ENCODE measurements at places on chromosomes 12 and 14.

DNA sequence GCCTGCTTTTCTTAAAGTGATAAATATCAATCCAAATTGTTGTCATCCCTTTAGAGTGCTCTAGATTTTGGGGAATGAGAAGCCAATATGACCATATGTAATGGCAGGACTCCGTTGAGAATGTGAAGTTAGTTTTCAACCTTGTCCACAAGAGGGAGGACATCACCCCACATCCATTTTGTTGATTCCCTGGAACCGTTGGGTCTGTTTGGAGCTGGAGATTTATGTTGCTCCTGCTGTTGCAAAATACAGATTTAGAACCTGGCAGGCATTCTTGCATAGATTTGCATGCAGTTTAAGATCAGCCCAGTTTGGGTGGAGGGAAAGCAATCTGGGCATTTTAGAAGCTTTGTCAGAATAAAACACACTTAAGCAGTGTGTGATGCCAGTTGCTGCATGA, 620.1 kb downstream of the NRXN3 start:
- DNase-seq = no peak
- H3K4me1 ChIP-seq = no peaks in the 10 kb centered on the region
- no peaks in the 10 kb centered on the region for H3K36me3 ChIP-seq
- no peaks in the 10 kb centered on the region for H3K27me3 ChIP-seq
- no peak overlapping the region for H3K27ac ChIP-seq

GRCh38 chr12:25458047-25458552, 95.0 kb downstream of the LMNTD1 start:
- H3K36me3 ChIP-seq = no peaks in the 10 kb centered on the region
- H3K27ac ChIP-seq = no peak overlapping the region
- no peaks in the 10 kb centered on the region for H3K4me1 ChIP-seq

DNA sequence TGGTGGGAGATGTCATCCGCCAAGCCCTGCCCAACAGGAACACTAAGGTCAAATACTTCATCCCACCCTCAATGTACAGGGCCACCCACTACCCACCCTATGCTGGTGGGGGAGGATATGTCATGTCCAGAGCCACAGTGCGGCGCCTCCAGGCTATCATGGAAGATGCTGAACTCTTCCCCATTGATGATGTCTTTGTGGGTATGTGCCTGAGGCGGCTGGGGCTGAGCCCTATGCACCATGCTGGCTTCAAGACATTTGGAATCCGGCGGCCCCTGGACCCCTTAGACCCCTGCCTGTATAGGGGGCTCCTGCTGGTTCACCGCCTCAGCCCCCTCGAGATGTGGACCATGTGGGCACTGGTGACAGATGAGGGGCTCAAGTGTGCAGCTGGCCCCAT, 3.5 kb downstream of the B3GNT4 start:
- H3K27ac ChIP-seq = no peak overlapping the region
- no peak for DNase-seq
- H3K36me3 ChIP-seq = peaks cover 26% of the 10 kb centered on the region
- peaks cover 17% of the 10 kb centered on the region for H3K27me3 ChIP-seq
- H3K4me1 ChIP-seq = peaks cover 15% of the 10 kb centered on the region
- no peak overlapping the region for H3K4me3 ChIP-seq

- H3K4me3 ChIP-seq = no peak overlapping the region
- peak overlapping the region; percentile 97 for H3K27ac ChIP-seq
- H3K36me3 ChIP-seq = peaks cover 73% of the 10 kb centered on the region
- no peak for DNase-seq
- H3K4me1 ChIP-seq = peaks cover 79% of the 10 kb centered on the region
These were observed 11.9 kb downstream of the GPR68 start for GRCh38 chr14:91232603-91233002.

DNA sequence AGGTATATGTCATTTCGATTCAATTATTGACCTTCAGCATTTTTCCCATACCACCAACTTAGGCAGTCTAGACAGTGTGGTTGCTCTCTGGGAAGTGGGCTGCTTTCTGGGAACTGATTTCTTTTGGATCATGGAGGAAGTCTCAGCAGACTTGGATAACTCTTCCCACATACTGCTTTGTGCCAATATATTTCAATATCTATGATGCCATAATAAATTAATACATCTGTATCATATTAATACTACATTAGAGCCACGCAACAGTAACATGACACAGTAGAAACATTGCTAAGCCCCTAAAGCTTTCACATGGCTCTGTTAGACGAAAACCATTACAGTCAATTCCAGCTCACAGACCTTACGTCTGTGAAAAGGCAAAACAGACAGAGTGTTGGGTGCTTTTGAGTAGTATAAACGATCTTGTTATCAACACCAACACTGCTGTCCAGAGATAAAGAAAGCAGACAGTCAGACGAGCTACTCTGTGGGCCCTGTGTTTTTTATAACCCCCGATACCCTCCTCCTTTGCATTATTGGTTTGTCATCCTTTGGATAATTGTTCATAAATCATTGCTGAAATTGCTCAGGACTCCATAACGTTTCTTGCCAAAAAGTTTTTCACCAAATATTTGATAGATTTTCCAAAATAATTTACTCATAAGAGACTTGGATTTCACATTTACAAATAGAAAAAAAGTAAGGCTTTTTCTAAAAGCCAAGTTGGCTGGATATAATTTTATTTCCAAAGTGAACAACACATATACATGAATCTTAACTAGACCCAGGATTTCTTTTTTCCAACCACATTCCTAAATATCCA, 439.7 kb downstream of the ADAMTS20 start:
- no peak overlapping the region for H3K4me3 ChIP-seq
- H3K36me3 ChIP-seq = no peaks in the 10 kb centered on the region
- no peaks in the 10 kb centered on the region for H3K4me1 ChIP-seq
- no peak for DNase-seq
- no peak overlapping the region for H3K27ac ChIP-seq

DNA sequence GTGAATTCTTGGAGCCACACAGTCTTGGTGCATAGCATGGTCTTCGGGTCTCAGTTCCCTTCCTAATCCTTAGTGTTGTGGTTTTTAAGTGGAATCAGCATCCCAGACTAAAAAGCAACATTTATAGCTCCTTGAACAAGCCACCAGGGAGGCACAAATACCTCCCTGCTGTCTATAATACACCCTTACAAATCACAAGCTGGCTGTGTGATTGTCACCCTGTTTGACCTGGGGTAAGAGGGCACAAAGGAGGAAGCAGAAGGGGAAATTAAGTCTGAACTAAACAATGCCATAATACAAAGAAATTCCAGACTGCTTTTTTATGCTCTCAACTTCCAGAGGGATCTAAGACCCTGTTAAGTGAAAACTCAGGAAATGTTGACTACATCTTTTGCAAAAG, 7.7 kb upstream of the MMP19 start:
- H3K4me3 ChIP-seq = no peak overlapping the region
- H3K27me3 ChIP-seq = peaks cover 5% of the 10 kb centered on the region
- peaks cover 10% of the 10 kb centered on the region for H3K4me1 ChIP-seq
- H3K36me3 ChIP-seq = no peaks in the 10 kb centered on the region
- DNase-seq = no peak
- H3K27ac ChIP-seq = no peak overlapping the region

- H3K4me3 ChIP-seq = no peak overlapping the region
- H3K27me3 ChIP-seq = peaks cover 28% of the 10 kb centered on the region
These were observed 44.1 kb downstream of the LRTM2 start for GRCh38 chr12:1864456-1864855.

GRCh38 chr12:30696103-30696408, 387 bp upstream of the IPO8 start:
- H3K4me3 ChIP-seq = peak overlapping the region; percentile 92
- peak overlapping the region; percentile 91 for H3K27ac ChIP-seq
- peaks cover 29% of the 10 kb centered on the region for H3K4me1 ChIP-seq
- DNase-seq = no peak
- H3K27me3 ChIP-seq = peaks cover 12% of the 10 kb centered on the region

GRCh38 chr12:88472248-88472647, 108.0 kb downstream of the KITLG start:
- H3K4me3 ChIP-seq = no peak overlapping the region
- H3K27ac ChIP-seq = no peak overlapping the region
- H3K4me1 ChIP-seq = no peaks in the 10 kb centered on the region
- H3K27me3 ChIP-seq = no peaks in the 10 kb centered on the region
- no peaks in the 10 kb centered on the region for H3K36me3 ChIP-seq

DNA sequence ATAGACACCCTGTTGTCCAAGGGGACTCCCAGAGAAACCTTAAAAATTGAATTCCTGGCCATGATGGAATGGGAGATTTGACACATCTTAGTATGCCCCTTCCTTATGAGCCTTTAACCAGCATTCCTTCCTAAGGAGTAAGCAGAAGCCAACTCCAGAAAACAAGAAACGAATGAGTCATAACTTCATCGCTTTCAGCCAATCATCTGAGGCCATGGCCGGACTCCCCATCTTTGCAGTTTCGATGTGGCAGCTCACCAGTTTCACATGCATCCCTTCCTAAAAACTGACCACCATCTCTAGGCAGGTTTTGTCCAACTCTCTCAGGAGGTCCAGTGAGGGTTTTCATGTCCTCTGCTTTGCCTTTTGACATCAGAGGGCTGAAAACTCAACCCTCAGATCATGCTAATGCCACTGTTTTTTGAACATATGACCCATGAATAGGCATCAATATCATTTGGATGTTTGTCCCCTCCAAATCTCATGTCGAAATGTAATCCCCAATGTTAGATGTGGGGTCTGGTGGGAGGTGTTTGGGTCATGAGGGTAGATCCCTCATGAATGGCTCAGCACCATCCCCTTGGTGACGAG, 19.9 kb downstream of the DAAM1 start:
- peaks cover 6% of the 10 kb centered on the region for H3K4me1 ChIP-seq
- no peak overlapping the region for H3K4me3 ChIP-seq
- no peak overlapping the region for H3K27ac ChIP-seq
- no peak for DNase-seq
- H3K27me3 ChIP-seq = no peaks in the 10 kb centered on the region

- H3K27me3 ChIP-seq = no peaks in the 10 kb centered on the region
- H3K4me1 ChIP-seq = peaks cover 80% of the 10 kb centered on the region
- H3K36me3 ChIP-seq = peaks cover 68% of the 10 kb centered on the region
- peak within 1 kb of the TSS; percentile 83 for H3K4me3 ChIP-seq
These were observed at the start of gene ITGB7 for GRCh38 chr12:53207042-53207441. Gene ITGB7, minus strand, starts transcription at chr12:53207251. Its CDS starts 6,808 bp downstream, at chr12:53200443.

DNA sequence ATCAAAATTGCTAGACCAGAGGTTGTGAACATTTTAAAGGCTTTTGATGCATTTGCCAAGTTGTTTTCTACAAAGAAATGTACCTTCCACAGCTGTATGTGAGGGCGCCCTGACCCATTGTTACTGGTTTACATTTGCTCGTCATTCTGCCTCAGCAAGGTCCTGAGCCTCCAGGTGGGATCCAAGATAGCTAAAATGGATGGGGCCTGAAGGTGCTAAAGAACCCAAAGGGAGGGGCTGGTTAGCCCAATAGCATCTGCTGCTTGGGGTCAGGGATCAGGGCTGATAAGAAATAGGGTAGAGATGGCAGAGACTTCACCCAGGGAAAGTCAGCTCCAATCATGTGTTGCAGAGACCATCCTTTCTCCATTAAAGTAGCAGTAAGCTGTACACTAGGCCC, 43.1 kb downstream of the GALNT16 start:
- no peaks in the 10 kb centered on the region for H3K4me1 ChIP-seq
- no peak for DNase-seq
- H3K27me3 ChIP-seq = peaks cover 45% of the 10 kb centered on the region
- no peak overlapping the region for H3K27ac ChIP-seq

GRCh38 chr12:110424237-110424636, 20.7 kb upstream of the ANAPC7 start:
- H3K4me1 ChIP-seq = no peaks in the 10 kb centered on the region
- peaks cover 25% of the 10 kb centered on the region for H3K27me3 ChIP-seq
- DNase-seq = no peak
- no peak overlapping the region for H3K4me3 ChIP-seq

GRCh38 chr12:14691560-14691959, 4.8 kb downstream of the GUCY2C start:
- H3K4me3 ChIP-seq = no peak overlapping the region
- no peak overlapping the region for H3K27ac ChIP-seq
- H3K36me3 ChIP-seq = no peaks in the 10 kb centered on the region
- no peaks in the 10 kb centered on the region for H3K4me1 ChIP-seq

- no peak overlapping the region for H3K4me3 ChIP-seq
- H3K36me3 ChIP-seq = no peaks in the 10 kb centered on the region
- H3K27ac ChIP-seq = no peak overlapping the region
- no peak for DNase-seq
- H3K27me3 ChIP-seq = no peaks in the 10 kb centered on the region
- no peaks in the 10 kb centered on the region for H3K4me1 ChIP-seq
These were observed 125.9 kb downstream of the ACSS3 start for GRCh38 chr12:81203671-81204204.

DNA sequence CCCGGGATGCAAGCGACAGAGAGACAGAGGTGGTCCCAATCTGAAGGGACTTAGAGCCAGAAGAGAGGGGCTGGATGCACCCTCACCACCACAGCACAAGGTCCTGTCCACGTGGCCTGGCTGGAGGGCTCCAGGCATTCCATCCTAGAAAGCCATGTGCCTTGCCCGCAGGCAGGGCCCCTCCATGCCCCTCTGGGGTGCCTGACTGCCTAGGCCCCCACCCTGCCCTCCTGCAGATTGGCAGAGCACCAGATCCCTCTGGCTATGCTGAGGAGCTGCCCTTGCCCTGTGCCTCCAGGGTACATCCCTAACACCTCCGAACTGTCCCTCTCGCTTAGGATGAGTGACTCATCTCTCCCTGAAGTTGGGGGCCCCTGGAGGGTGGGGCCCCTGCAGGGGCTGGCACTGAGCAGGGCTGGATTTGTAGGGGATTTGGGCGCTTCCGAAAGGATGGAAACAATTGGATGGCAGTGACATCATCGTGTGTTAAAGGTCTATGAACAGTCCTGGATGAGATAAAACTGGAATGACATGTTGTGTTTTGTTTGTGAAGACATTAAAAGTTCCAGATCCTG, 50.9 kb downstream of the CHGA start:
- H3K4me1 ChIP-seq = no peaks in the 10 kb centered on the region
- H3K27me3 ChIP-seq = no peaks in the 10 kb centered on the region
- no peak overlapping the region for H3K27ac ChIP-seq
- peaks cover 60% of the 10 kb centered on the region for H3K36me3 ChIP-seq

- peaks cover 67% of the 10 kb centered on the region for H3K27me3 ChIP-seq
- no peaks in the 10 kb centered on the region for H3K36me3 ChIP-seq
- peak; percentile 68 for DNase-seq
- peaks cover 8% of the 10 kb centered on the region for H3K4me1 ChIP-seq
- no peak overlapping the region for H3K27ac ChIP-seq
These were observed 1.2 kb downstream of the PRMT8 start for GRCh38 chr12:3491938-3492792.

DNA sequence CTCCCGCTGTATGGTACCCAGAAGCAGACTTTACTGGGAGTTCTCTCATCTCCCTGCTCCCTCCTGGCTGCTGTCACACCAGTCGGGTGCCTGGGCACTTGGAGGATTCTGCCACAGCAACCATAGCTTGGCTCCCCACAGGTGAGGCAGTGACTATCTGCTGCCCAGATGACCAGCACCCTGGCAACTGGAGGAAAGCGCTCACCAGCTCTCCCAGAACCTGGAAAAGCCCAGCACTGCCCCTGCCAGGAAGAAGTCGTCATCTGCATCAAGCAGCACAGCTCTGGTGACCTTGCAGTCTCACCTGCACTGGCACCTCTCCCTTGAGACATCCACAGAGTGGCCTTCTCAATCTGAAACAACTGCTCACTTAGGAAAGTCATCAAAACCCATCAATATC, 31.9 kb upstream of the TC2N start:
- H3K27me3 ChIP-seq = peaks cover 7% of the 10 kb centered on the region
- H3K4me1 ChIP-seq = peaks cover 13% of the 10 kb centered on the region

Measured in activated CD8-positive, alpha-beta T cell treated with anti-CD3 and anti-CD28 coated beads, Interleukin-2, amount 10 ng/mL, durations not matched to agents 7 days and 5 days (primary cell).